Stimulated activated CD4-positive, alpha-beta T cell treated with anti-CD3 and anti-CD28 coated beads, Interleukin-12 subunit alpha, Interleukin-12 subunit beta, amount 100 ng/mL, for 24 hours (primary cell): ENCODE measurements at places on chromosomes 2 and 18.

GRCh38 chr2:68317971-68318913 lies 1.5 kb downstream of the CNRIP1 start:
- DNase-seq: no peak

DNA sequence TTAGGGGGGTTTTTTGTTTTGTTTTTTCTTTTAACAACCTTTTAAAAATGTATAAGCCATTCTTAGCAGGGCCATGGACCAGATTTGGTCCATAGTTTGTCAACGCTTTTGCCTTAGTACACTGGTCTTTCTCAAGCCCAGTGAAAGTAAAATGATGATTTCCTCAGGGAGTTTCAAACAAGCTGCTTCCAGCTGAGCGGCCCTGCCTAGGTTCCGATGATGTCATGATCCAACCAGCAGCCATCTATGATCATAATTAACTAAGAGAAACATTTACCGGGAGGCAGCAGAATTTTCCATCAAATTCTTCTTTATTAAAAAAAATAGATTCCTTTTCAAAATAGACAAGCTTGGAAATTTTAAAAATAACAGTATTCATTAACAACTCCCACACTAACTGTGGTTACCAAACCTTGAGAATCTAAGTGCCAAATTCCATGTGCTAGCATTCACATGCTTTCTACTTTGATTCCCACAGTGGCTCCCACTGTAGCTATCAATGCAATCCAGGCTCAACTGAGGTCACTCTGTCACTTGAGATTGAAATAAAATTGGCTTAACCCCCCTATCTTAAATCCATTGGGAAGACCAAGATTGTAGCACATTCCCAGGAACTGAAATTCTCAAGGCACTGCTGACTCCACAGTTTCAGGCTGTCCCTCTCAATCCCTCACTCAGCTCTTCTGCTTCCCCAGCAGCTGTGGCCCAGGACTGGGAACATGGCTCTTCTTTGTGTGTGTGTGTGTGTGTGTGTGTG lies 148.9 kb downstream of the RNF152 start:
- no peak for DNase-seq

GRCh38 chr18:36195427-36196122 lies 8.3 kb downstream of the MOCOS start:
- DNase-seq: no peak

DNA sequence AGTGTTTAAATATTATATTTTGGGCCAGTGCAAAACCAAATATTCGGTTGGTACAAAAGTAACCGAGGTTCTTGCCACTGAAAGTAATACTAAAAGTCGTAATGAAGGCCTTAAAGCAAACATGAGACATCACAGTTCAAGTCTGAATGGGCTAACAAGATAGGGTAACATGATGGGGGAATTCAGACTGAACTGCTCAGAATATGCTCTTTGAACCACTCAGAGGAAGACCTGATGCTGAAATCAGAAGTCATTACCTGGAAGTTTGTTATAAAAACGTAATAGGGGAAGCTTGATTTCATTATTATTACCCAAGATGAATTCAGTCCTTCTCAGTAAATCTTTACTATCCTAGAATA lies 26.6 kb downstream of the CDKL4 start:
- DNase-seq: no peak

DNA sequence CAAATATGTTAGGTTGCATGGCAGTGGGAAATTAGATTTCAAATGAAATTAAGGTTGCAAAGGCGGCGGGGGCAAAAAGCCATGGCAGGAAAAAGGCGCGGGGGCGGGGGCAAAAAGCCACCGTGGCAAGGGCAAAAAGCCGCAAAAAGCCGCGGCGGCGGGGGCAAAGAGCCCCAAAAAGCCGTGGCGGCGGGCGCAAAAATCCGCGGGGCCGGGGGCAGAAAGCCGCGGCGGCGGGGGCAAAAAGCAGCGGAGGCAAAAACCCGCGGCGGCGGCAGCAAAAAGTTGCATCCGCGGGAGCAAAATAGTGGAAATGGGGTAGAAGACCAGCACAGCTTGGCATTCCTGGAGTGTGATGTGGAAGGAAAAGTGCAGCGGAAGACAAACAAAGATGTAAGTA lies 417.1 kb downstream of the ANKRD30B start:
- DNase-seq: no peak

DNA sequence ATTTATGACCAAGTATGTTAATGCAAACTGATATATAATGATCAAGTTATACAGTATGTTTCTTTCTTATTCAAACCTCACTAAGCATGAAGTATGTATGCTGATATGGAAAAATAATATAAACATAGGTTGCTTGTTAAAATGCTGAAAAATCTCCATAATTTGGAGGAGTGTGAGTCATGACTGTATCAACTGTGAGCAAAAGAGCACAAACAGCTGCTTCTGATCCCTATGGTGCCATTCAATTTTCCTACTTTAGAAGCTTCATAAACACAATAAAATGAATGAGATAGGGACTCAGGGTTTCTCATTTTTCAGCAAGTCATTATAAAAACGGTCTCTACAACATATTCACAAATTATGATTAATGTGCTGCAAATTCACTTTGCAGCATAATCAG lies 129.9 kb upstream of the TFPI start:
- DNase-seq: no peak

DNA sequence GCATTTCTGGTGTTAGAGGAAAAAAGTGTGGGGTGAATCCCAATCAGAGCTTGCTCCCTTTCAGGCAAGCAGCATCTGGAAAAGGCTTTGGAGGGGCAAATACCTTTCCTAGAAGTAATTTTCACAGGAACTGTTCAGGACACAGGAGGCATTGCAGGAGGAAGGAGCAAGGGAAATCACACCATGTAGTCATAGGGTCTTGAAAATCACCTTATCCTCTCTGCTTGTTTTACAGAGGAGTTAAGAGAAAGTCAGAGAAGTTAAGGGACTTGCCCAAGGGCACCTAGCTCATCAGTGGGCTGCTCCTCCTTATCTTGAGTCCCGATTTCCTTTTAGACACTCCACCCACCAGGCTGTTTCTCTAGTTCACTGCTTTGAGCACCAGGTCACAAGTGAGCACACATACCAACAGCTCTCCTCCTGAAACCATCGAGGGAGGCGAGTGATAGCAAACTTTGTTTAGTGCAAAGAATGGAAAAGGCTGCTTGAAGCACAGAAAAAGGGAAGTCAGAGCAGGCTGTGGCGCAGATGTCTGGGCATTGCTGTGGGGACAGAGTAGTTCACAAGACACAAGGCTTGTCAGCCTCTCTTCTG lies 89.2 kb upstream of the CXCR4 start:
- DNase-seq: no peak

DNA sequence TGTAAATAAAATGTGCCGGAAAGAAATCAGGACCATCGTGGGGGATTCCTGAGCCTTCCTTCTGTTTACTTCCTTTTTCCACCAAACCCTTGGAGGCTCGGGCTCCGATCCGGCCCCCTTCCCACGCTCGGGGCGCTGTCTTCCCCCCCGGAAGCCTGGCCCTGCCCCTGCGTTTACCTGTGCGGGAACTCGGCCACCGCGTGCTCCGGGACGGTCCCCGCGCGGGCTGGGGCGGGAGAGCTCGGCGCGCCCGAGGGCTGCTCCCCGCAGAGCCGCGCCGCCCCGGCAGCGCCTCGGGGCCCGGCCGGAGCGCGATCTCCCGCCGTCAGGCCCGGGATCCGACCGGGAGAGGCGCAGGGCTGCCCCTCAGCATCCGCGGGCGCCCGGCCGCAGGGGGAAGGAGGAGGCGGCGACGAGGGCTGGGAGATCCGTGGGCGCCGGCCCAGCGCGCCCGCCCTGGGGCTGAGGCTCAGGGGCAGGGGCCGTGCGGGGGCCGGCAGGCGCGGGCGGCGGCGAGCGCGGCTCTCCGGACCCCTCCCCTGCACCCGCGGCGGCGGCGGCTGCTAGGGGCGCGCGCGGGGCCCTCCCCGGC lies 435 bp downstream of the ADCY3 start:
- DNase-seq: no peak

GRCh38 chr18:77013811-77014521 lies 118.6 kb downstream of the MBP start:
- no peak for DNase-seq

GRCh38 chr18:79227621-79228020 lies 158.4 kb downstream of the ATP9B start:
- DNase-seq: no peak

GRCh38 chr2:98952966-98953365 lies 16.9 kb upstream of the CRACDL start:
- DNase-seq: no peak

DNA sequence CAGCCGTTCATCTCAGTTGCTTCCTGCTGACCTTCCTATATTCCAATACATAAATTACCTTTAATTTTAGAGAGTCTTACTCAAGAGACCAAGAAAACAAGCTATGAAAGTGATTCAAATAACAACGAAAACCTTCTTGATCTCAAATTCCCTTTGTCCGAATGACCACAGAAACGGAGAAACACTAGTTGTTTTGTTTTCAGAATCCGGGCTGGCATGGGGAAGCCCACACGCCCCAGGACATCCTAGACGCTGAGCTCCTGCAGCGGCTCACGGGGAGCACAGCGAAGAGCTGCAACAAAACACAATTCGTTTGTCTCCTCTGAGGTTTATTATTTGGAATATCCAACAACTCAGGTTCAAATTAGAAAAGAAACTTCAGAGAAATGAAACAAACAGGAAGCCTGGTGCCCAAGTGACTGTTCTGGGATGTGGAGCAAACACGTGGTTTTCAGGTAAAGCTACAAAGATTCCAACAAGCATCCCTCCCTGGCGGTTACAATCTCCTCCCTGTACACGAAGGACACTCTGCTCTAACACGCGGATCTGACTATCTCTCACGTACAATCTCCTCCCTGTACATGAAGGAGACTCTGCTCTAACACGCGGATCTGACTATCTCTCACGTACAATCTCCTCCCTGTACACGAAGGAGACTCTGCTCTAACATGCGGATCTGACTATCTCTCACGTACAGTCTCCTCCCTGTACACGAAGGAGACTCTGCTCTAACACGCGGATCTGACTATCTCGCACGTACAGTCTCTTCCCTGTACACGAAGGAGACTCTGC lies 237.5 kb downstream of the TWIST2 start:
- DNase-seq: no peak

DNA sequence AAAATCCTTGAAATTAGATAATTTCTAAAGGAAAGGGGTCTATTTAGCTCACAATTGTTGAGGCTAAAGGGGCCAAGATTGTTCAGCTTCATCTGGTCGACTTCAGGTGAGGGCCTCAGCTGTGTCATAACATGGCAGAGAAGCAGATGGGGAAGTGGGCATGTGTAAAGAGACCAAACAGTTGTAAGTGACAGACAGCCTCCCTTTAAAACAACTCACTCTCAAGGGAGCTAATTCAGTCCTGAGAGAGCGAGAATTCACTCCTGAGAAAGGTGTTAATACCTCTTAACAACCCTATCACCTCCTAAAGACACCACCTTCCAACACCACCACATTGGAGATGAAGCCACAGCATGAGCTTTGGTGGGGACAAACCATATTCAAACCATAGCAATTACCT lies 62.4 kb downstream of the KCMF1 start:
- DNase-seq: no peak

DNA sequence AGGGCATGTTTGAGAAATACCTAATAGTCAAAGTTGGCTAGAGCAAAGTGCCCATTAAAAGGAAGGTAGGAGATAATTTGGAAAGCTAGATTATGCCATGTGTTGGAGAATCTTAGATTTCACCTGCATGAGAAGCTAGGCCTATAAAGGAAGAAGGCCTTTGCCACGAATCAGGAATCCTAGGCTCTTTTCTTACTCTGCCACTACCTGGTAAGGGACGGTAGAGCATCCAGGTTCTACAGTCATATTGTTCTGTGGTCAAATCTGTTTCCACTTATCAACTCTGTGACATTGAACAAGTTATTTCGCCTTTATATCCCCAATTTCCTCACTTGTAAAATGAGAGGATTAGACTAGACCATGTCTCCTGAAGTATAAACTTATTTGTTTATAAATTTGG lies 3.6 kb upstream of the KCNJ3 start:
- DNase-seq: no peak

GRCh38 chr2:2222931-2223330 lies 108.1 kb downstream of the MYT1L start:
- DNase-seq: no peak

GRCh38 chr2:51990684-51991083 lies 958.8 kb upstream of the NRXN1 start:
- no peak for DNase-seq

DNA sequence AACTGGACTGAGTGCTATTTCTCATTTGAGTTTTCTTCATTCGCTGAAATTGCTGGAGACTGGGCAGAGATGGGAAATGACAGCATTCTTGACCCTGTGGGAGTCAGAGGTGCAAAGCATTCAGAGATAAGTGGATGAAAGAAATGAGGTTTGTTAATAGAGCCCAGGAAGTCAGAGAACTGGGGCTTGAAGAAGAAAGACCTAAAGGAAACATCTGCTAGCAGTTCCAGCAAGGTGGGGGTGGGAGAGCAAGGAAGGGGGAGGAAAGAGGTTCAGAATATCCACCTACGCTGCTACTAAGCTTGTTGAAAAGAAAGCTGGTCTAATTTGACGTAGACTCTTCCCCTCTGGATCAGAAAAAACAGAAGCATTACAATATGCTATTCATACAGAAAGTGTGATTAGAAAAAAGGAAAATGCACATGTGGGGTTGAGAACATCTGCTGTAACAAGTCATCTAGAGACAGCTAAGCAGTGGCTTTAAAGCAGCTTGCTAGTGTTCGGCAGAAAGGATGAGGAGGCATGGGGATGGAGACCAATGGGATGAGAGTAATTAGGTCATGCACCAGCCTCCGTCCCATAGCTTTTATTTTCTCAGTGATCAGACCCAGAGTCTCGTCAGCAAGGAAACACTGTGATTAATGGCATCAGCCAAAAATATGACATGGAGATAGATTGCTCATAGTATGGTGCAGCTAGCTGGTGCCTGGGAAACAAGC lies 29.7 kb downstream of the NAB1 start:
- DNase-seq: peak; percentile 46

- peak; percentile 7 for DNase-seq
These were observed 139.6 kb downstream of the TRABD2A start for GRCh38 chr2:84741182-84741822.

GRCh38 chr2:48529676-48530032 lies 300 bp upstream of the STON1 start:
- no peak for DNase-seq

- DNase-seq: no peak
These were observed 76.5 kb downstream of the CCDC102B start for GRCh38 chr18:68874361-68874760.

- no peak for DNase-seq
These were observed 312.2 kb upstream of the EPAS1 start for GRCh38 chr2:45984896-45985473.

DNA sequence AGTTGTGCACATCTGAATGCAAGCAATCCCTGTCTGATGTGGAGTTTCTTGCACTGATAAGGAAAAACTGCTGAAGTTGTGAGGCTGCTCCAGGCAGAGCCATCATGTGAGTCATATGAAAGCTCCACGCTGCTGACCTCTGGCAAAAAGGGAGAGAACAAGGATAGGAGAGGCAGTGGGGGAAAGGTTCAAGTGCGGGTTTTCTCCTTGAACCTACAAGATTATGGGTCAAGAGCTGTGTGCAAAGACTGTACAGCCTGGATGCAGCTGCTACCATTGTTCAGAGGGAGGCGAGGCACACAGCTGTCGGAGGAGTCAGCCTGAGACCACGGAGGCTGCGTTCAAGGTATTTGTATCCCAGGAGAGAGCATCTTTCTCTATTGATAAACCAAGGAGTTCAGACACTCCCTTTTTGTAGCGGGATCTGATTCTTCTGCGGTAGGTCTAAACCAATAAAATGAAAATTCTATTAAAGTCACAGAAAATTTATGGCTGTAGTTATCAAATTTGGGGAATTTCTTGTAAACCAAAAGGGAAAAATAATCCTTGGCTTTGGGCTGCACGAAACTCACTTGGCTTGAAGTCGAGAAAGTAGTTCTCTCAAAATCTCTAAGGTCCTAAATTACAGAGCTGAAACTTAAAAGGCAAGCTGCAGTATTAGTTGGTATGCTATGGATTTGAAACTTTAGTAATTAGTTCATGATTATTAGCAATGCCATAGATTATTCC lies at the start of gene CDK15:
CDK15 (plus strand) TSS at position 96 of the 729 bp plus-strand sequence; CDS start at position 224, 128 bp downstream.
- no peak for DNase-seq
